ENCODE measurements at places on chromosomes 4 and X.

GRCh38 chr4:156775813-156776212 is 195.8 kb downstream of the PDGFC start:
- DNase-seq, result no peak

GRCh38 chrX:51847463-51847862 is 46.0 kb upstream of the MAGED1 start:
- no peak for DNase-seq

DNA sequence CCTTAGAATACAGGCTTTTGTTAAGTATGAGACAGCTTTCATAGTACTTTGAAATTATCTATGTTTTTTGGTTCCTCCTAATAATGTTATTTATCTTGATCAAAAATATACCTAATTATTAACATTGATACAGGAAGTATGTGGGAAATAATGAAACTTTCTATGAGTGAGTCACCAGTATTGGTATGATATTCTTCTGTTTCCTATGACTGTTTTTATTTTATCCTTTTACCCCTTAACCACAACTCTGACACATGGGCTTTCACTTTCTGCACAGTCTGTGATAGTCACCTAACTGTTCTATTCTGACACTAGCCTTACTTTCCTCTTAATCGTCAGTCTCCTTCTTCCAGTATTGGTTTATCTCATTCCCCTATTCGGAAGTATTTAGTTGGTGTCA is 4.7 kb downstream of the THAP9 start:
- no peak for DNase-seq

DNA sequence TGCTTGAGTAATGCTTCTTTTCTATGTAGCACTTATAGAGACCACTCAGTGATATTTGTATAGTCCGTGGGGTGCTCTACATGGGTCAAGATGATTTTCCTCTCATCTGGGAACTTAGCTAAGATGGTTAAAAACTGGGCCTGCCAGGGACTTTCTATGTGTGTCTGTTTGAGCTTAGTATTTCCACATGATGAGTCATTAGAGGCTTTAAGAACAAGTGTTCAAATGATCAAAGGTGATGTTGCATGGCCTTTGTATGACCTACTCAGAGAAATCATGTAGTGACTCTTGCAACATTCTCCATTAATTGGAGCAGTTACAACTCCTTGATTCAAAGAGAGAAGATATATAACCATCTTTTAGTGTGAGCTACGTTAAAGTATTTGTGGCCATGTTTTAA is 1480.5 kb upstream of the IGFBP7 start:
- no peak for DNase-seq

DNA sequence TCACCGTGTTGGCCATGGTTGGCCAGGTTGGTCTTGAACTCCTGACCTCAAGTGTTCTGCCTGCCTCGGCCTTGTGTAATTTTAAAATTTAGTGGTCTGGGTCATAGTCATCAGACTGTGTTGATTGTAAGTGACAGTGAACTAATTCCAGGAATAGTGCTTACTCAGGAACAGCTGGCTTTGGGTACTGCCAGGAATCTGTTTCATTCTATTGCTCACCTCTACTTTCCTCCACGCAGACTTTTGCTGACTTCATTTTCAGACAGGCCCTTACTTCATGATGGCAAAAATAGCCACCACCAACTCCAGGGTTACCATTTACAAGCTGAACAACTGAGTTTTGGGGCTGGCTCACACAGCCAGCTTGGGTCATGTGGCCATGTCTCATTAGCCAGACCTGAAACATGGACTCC is 54.6 kb downstream of the FNIP2 start:
- peak; percentile 11 for DNase-seq

DNA sequence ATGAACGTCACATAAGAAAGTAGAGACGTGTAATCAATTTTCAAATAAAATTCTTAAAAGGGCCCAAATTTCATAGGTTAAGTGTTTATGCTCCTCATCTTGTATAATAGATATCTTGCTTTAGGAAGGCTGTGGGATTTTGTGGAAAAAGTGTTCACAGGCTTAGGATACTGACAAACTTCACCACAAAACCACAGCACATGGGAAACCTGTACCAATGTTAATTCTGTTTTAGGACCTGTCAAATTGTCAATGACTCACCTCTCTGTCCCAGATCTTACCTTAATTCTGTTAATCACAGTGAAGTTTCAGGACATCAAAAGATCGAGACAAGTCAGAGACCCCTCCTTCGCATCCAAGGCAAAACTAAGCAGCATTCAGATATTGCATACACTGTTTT is 24.2 kb downstream of the FGFBP1 start:
- DNase-seq, result no peak

GRCh38 chr4:81635739-81636138 is 164.0 kb upstream of the RASGEF1B start:
- no peak for DNase-seq

DNA sequence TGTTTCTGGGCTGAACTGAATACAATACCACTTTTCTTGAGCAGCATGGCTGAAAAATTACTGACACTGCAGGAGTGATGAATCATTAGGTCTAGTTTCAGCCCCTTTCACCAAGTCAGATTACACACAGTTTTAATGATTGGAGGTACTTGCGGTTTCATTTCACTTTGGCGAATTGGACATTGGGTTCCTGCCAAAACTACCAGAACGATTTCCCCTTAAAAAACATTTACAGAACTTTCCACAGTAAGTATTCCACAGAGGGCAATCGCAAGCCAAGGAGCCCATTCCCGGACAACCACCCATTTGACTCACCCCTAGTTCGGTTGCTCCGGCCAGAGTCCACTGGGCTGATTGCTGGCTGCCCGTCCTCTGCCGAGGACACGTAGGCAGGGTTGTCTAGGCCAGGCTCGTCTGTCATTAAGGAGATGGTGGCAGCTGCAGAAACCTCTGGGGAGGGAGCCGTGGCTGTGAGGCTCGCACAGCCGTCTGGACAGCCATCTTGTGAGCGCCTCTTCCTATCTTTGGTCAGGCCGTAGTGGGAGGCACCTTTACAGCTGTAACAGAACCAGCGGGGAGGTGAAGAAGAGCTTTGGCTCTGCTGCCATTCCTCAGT is 83.5 kb downstream of the LNX1 start:
- no peak for DNase-seq

Measured in stimulated activated CD4-positive, alpha-beta T cell treated with anti-CD3 and anti-CD28 coated beads, Interleukin-12 subunit alpha, Interleukin-12 subunit beta, amount 100 ng/mL, for 48 hours (primary cell).